ENCODE measurements at places on chromosomes 12 and 14. TPM values are rescaled to one million over a fixed set of nuclear protein-coding genes. Genes with fewer than 3 reads are reported as not detected.

KIF26A gene
- total RNA-seq: 61.0 TPM

- no peak for DNase-seq
Measured at GRCh38 chr12:88360343-88360742, 218.2 kb downstream of the TMTC3 start.

IRAK3 gene
- 0.28 TPM for total RNA-seq

- peak; percentile 22 for DNase-seq
Measured at GRCh38 chr14:25400607-25401206, 350.8 kb upstream of the STXBP6 start.

DNA sequence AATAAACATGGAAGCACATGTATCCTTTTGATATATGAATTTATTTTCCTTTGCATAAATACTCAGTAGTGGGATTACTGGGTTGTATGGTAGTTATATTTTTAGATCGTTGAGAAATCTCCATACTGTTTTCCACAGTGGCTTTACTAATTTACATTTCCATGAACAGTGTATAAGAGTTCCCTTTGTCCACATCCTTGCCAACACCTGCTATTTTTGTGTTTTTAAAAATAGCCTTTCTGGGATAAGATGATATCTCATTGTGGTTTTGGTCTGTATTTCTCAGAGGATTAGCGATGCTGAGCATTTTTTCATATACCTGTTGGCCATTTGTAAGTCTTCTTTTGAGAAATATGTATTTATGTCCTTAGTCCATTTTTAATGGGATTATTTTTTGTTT is 329.2 kb upstream of the KITLG start:
- no peak for DNase-seq

- no peak for DNase-seq
Measured at GRCh38 chr12:78392918-78393317, 471.7 kb upstream of the SYT1 start.

GRCh38 chr14:33950320-33951182 is at the start of gene EGLN3:
Gene EGLN3, minus strand, starts transcription at chr14:33951074. Its CDS starts 322 bp downstream, at chr14:33950752.
- peak; percentile 96 for DNase-seq
